ENCODE measurements at places on chromosomes 3 and 15. TPM values are rescaled to one million over a fixed set of nuclear protein-coding genes. Genes with fewer than 3 reads are reported as not detected.

SLC9C1 gene
- total RNA-seq, result not detected

MAGI1 gene
- 70.9 TPM for total RNA-seq

AGBL1 gene
- 1.9 TPM for total RNA-seq

HES1 gene
- total RNA-seq, result 18.9 TPM

IL16 gene
- total RNA-seq, result 7.6 TPM

CYFIP1 gene
- total RNA-seq, result 97.1 TPM

CFAP100 gene
- total RNA-seq, result 4.9 TPM

Data from dorsolateral prefrontal cortex (tissue), 122 donors.